ENCODE measurements at places on chromosomes 3 and 15. TPM values are rescaled to one million over a fixed set of nuclear protein-coding genes. Genes with fewer than 3 reads are reported as not detected.

The GPR27 gene
- 2.0 TPM for total RNA-seq

The C2CD4A gene
- total RNA-seq, result not detected

The ALAS1 gene
- 51.4 TPM for total RNA-seq

The FHIT gene
- total RNA-seq, result 6.7 TPM

The SCAANT1 gene
- total RNA-seq, result not detected

The GHSR gene
- total RNA-seq, result not detected

The MOBP gene
- total RNA-seq, result 0.41 TPM

The HIGD2B gene
- total RNA-seq, result not detected

The TIGIT gene
- total RNA-seq, result not detected

The ALDH1L1 gene
- not detected for total RNA-seq

The GTPBP8 gene
- 25.7 TPM for total RNA-seq

The PARP15 gene
- total RNA-seq, result 0.22 TPM

The ASTE1 gene
- total RNA-seq, result 4.8 TPM

Measured in astrocyte (in vitro differentiated cells and primary cell).